ENCODE measurements at places on chromosomes 1 and 21.
A peak's percentile ranks its signal among the peaks of the same experiment; 100 is the strongest.

DNA sequence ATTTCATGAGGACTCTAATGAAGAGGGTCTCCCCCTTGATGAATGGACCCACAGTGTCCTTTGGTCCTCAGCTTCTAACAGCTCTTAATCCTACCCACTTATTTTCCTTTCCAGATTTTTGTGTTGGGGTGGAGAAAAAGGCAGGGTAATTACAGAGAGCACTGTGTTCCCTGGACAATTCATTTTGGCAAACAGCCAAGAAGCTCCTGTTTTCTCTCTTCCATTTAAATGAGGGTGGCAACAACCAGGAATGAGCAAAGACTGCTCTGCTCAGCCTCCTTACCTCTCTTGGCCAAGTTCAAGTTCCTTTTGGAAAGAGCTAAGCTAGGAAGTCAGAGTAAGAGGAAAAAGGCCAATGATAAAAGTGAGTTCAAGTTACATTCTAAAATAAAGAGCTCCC lies 11.9 kb downstream of the XKR8 start:
- DNase-seq: no peak

DNA sequence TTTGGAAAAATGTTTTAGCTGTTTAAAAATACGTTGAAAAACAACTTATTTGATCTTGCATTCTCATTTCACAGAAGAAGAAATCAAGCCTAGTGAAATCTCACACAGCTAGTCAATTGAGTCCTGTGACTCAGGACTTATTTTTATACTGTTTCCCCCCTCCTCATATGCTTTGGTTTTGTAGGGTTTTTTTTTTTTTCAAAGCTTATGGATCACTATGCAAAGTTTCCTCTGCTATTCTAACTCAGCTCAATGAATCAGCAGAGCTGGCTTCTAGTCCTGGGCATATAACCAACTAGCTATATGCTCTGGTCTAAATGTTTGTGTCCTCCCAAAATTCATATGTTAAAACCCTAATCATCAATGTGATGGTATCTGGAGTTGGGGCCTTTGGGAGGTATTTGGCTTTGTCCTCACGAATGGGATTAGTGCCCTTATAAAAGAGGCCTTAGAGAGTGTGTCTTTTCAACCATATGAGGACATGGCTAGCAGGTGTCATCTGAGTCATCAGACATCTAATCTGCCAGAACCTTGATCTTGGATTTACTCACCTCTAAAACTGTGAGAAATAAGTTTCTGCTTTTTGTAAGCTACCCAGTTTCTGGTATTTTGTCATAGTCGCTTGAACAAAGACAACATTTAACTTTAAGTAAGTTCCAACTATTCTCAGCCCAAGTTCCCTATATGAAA lies 317.2 kb upstream of the C1orf87 start:
- no peak for DNase-seq

DNA sequence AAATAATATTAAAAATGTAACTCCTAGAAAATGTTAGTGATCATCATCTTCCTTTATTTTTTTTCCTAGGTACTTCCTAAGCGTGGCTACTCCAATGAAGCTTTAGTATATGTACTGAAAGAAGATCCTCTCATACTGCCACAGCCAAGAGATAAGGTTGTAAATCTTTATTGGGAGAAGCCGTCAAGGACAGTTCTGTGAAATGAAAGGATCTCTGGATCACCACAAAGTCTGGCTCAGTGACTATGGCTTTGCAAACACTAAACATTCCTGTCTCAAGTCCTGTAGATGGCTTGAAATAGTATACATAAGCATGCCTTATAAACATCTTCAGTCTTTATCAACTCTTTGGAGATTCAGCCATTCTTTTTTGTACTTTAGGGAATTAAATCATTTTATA lies 61.2 kb upstream of the DPH5 start:
- DNase-seq: no peak

GRCh38 chr1:159008744-159009188 lies 941 bp upstream of the IFI16 start:
- DNase-seq: peak; percentile 39

DNA sequence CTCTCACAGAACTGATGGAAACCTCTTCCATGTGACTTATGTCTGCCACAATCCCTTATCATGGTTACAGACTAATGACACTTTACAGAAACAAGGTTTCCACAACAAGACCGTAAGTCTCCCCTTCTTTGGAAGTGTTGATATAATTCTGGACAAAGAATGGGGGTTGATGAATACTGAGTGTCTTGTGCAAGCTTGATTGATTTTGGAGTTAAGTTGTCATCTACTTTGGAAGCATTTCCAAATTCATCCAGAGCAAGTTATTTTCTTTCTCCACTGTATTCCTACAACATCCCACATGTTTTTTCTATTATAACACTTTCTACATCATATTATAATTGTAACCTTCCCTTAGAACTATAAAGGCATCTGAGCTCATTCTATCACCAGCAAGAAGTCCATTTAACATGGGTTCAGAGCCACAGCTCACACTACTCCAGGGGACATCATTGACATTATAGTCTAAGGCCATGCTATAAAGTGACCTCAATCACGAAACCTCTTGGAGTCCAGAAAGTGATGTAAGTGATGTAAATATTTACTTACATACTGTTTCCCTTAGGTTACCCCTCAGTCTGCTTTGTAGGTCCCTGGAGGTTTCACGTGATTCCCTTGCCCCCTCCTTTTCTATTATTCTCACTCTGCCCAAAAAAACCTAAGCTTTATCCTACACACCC lies 125.7 kb upstream of the PBX1 start:
- no peak for DNase-seq

DNA sequence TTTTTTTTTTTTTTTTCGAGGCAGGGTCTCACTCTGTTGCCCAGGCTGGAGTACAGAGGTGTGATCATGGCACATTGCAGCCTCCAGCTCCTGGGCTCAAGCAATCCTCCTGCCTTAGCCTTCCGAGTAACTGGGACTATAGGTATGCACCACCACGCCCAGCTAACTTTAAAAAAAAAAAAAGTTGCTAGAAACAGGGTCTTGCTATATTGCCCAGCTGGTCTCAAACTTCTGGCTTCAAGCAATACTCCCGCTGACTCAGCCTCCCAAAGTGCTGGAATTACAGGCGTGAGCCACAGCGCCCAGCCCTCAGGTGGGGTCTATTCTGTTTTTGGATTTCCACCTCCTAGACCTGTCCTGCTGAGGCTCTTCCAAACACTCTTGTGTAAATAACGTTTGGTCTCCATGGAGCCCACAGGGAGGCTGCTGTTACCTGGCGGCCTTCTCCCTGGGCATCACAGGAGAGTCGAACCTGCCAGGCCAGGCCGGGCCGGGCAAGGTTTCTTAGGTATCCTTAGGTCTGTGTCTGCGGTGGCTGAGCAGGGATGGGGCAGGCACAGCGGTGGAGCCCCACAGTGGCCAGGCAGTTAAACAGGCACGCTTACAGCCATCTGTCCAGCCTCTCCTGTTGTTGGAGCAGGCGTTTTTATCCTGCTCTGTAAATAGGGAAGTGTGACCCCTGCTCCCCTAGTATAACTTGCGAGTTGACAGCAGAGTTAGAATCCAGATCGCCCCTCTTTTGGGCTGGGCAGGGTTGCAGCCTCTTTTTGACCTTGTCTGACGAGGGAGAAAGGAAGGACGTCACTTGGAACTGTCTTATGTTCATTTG lies 18.8 kb downstream of the PLEKHM2 start:
- no peak for DNase-seq

DNA sequence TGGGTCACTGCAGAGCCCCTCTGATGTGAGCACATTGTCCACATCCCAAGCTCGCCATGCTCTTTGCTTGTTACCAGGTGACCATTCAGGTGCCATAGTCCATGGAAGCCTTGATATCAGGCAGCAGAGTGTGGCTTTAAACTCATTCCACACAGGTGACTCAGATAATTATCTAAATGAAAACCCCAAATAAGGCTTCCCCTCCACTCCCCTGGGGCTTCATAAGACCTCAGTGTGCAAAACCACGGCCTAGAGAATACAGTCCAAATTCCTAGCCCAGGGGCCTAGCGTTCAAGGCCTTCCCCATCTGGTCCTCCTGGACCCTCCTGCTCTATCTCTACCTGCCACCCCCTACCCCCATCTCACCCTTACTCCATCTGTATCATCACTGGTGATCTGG lies 97.1 kb downstream of the ARHGEF10L start:
- no peak for DNase-seq

DNA sequence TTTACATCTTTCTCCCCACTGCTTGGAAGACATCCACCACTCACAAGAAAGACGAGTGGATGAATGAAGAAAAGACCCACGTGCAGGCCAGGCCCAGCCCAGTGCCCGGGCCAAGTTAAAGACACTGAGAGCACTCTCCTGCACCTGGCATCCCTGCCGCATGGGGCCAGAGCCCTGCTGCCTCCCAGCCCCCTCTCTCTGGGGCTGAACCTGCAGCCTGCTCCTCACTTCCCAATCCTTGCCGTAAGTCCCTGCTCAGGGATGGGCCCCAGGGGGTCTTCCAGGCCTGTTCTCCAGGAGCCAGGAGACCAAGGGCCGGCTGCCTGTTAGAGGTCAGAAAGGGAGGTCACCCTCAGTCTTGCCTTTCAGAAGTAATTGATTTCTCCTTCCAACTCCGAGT lies 168.5 kb upstream of the ZC3H12A start:
- DNase-seq: no peak

DNA sequence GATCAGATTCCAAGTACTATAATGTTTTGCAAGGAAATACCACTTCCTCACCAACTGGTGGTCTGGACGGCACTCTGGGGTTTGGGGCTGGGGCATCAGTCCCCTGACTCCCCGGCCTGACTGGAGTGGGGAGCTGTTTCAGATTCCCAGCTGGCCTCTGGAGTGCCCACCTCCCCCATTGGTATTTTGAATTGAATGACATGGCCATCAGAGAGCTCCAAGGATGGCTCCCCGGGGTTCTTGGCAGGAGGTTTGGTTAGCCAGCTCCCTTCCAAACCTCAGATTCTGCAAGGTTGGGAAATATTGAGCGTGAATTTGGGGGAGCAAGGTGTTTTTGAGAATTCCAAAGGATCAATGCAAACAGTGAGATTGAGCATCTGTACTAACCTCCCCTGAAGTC lies 2.2 kb upstream of the INAVA start:
- no peak for DNase-seq

DNA sequence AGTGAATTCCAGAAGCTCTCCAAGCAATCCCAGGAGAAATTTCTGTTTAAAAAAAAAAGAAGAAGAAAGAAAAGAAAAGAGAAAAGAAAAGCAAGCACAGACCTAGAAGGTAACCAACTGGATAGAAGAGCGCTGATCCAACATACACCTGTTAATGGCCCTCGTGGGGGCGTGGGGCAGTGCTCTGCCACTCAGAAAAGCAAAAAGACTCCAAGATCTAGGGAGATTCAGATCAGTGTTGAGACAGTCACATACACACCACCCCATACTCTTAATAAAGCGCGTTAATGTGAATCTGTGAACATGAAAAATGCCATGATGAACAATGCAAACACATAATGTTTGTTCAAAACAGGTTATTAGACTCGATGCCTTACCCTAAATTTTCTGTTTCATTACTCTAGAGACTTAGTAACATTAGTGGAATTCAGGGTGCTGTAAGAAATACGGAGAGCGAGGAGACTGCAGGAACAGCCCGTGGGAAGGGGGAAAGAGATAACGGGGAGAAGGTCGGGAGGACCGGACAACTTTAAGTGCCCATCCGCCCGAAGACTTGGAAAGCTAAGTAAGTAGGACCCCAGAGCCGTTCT lies 406 bp downstream of the NME7 start:
- no peak for DNase-seq

GRCh38 chr21:28548291-28548690 lies 444.4 kb downstream of the LTN1 start:
- no peak for DNase-seq

- no peak for DNase-seq
Measured at GRCh38 chr1:233868461-233868860, 36.0 kb upstream of the SLC35F3 start.

DNA sequence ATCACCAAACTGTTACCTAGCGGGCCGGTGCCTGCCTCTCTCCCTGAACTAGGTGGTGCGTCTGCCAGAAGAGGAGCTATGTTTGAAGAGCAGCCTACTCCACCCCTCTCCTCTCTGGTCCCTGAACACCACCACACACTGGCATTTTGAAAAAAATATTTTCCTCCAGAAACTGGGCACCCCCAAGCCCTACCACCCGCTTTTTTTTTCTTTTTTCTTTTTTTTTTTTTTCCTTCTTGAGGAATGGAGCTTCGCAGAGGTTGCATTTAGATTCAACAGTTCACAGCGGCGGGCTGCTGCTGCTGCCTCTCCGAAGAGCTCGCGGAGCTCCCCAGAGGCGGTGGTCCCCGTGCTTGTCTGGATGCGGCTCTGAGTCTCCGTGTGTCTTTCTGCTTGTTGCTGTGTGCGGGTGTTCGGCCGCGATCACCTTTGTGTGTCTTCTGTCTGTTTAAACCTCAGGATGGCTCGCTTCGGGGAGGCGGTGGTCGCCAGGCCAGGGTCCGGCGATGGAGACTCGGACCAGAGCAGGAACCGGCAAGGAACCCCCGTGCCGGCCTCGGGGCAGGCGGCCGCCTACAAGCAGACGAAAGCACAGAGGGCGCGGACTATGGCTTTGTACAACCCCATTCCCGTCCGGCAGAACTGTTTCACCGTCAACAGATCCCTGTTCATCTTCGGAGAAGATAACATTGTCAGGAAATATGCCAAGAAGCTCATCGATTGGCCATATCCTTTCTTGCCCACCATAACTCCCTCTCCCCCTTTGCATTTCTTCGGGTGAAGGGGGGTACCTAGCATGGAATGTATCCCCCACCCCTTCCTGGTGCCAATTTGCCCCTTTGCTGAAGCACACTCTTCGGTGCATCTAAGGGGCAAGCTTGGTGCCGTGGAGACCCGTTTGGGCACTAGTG lies at the start of gene CACNA1E:
Gene CACNA1E, plus strand, starts transcription at position 233 of the 911 bp plus-strand sequence. Its CDS starts 228 bp downstream, at position 461.
- no peak for DNase-seq

- DNase-seq: no peak
Measured at GRCh38 chr1:28956038-28956464, 41.7 kb downstream of the EPB41 start.

- no peak for DNase-seq
Measured at GRCh38 chr1:44740179-44740617, 561 bp downstream of the KIF2C start.

DNA sequence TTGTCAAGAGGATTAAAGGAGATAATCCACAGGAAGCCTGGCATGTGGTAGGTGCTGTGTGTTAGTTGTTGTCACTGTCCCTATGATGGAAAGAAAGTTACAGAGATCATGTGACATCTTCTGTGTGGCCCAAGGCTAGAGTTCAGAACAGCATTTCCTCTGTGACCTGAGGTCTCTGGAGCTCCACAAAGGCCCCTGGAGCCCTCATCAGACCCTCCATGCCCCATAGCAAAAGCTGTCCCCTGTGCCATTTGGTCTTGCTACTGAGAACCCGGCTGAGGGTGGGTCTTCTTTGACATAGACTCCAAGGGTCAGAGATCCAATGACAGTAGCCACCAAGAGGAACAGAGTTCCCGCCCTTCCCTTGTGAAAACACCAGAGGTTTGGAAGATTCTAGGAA lies 8.1 kb downstream of the CELA2B start:
- DNase-seq: no peak

DNA sequence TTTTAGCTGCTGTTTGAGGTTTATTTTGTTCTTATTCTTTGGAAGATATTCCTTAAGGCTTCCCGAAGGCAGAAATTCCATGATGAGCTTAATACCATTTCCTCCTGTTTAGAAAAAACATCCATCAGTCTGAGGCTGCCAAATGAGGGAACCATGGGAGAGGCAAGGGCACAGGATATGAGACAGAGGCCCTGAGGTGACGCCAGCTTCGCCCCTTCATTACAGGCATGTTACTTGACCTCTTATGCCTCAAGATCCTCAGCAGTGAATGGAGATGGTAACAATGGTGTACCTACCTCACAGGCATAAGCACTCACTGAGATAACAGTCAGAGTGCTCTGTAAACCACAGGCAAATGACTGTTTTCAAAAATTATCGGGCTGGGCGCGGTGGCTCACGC lies 93.6 kb downstream of the RAVER2 start:
- DNase-seq: no peak

- no peak for DNase-seq
Measured at GRCh38 chr1:63413394-63413793, 46.0 kb downstream of the ALG6 start.

Data from stimulated activated CD8-positive, alpha-beta memory T cell treated with anti-CD3 and anti-CD28 coated beads, Interleukin-4, amount 100 ng/mL, for 4 hours (primary cell).